ENCODE measurements at places on chromosomes 16 and 17. TPM values are rescaled to one million over a fixed set of nuclear protein-coding genes. Genes with fewer than 3 reads are reported as not detected.
A peak's percentile ranks its signal among the peaks of the same experiment; 100 is the strongest.

MRM3 gene
- 45.4 TPM for polyA plus RNA-seq

DNA sequence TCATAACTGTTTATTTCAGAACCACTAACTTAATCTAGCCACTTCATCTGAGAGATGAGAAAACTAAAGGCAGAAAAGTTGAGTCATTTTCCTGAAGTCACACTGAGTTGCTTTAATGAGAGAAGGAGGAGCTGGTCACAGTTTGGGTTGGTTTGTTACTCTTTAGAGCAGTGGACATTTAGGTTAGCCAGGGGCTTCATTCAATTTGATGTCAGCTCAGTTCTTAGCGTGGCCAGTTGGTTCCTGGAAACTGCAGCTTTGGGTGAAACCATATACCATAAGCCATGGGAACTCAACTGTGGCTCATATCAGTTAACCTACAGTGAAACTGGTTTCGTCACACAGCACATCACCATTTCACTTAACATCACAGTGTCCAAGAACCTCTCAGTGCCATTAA is 59.2 kb upstream of the ADORA2B start:
- DNase-seq, result no peak

GRCh38 chr16:84928679-84929420 is 82.5 kb downstream of the ZDHHC7 start:
- no peak for DNase-seq

CD300H gene
- polyA plus RNA-seq, result 0.50 TPM

FBXW10 gene
- polyA plus RNA-seq, result 5.0 TPM

GRCh38 chr16:84503751-84504395 is 586 bp downstream of the MEAK7 start:
- no peak for DNase-seq

GRCh38 chr17:36183001-36183971 is 6.8 kb upstream of the TBC1D3B start:
- peak; percentile 55 for DNase-seq

DNA sequence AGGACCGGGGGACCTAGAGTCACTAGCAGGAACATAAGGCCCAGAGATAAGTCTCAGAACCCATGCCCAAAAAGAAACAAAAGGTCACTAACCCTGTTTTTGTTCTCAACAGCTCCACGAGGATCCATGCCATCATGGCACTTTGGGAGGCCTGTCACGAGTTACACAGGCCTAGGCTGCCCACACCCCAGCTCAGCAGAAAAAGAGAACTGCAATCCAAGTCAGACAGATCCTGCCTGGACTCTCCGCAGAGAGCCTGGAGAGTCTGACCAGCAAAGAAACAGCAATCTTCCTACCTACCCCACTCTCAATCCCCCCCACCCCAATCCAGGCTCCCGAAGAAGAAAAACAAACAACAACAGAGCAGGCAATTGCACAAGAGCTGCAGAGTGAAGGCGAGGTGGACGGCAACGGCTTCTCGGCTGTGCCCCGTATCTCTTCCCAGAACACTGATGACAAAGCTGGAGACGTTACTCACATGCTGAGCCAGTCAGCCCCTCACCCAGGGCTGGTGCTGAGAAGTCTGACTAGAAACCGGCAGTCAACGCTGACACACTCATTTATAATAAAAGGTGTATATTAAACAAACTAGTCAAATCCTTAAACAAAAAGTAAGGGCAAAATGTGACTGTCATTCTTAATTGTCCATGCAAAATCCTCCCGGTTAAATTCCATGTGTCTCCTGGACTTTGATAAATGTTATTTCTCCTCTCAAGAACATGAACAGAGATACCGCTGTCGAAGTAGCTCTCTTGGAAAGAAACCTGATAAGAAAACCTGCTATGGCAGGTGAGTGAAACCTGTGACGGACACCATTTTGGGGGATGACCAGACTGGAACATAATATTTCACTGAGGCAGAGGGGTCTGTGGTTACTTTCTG is 89.3 kb downstream of the SMG6 start:
- no peak for DNase-seq

GRCh38 chr17:31559584-31560501 is 168.4 kb downstream of the RAB11FIP4 start:
- DNase-seq, result peak; percentile 22

CSF3 gene
- polyA plus RNA-seq, result not detected

GRCh38 chr16:53159781-53160436 is 105.1 kb downstream of the CHD9 start:
- DNase-seq, result peak; percentile 46

DNA sequence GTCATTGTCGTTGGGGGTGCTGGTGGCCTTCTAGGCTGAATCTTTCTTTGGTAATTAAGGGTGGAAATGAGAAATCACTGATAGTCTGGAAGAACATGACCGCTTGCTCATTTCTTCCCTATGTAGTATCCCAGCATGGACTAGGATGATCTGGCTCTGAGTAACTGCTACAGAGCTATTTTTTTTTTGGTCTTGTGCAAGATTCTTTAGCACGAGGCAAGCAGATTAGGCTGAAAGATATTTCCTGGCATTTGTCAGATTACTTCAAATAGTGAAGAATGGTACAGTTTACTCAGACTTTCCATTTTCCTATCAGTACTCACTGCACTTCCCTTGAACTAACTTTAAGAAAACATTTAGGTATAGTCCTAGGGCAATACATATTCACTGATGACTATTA is 89.0 kb downstream of the SYCE1L start:
- DNase-seq, result no peak

GRCh38 chr17:55649957-55650597 is 72.6 kb downstream of the TMEM100 start:
- DNase-seq, result no peak

- no peak for DNase-seq
Observed at GRCh38 chr16:11032000-11032921, 87.9 kb downstream of the CLEC16A start.

GRCh38 chr16:2779151-2779920 is 2.3 kb upstream of the ELOB start:
- no peak for DNase-seq

PIRT gene
- not detected for polyA plus RNA-seq

APOBR gene
- polyA plus RNA-seq, result 0.08 TPM

PYY gene
- polyA plus RNA-seq, result not detected

ABCC11 gene
- 0.09 TPM for polyA plus RNA-seq

- no peak for DNase-seq
Observed at GRCh38 chr17:17139972-17140589, 66.1 kb downstream of the PLD6 start.

BICDL2 gene
- not detected for polyA plus RNA-seq

DNA sequence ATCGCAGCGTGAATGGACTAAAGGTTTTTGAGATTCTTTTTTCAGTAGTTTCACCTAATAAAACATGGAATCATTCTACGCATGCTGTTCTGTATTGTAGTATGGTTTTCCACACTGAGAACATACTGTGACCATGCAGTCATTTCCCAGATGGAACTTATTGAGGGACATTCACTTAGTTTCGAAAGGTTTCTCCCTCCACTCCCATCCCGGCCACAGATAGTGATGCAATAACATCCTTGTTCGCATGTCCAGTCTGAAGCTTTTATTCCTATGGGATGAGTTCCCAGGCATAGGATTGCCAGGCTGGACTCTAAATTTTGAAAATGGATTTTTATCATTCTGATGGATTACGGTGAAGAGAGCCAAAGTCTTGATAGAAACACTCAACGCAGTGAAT is 420.4 kb downstream of the WWOX start:
- DNase-seq, result no peak

GRCh38 chr16:77172951-77173350 is 18.0 kb upstream of the MON1B start:
- DNase-seq, result no peak

OR1F1 gene
- polyA plus RNA-seq, result 0.31 TPM

ATP2A1 gene
- 1.5 TPM for polyA plus RNA-seq

GRCh38 chr17:82679586-82680465 is 18.7 kb downstream of the RAB40B start:
- DNase-seq, result no peak

YPEL2 gene
- 5.4 TPM for polyA plus RNA-seq
